ENCODE measurements at places on chromosomes 12 and 14. TPM values are rescaled to one million over a fixed set of nuclear protein-coding genes. Genes with fewer than 3 reads are reported as not detected.
A peak's percentile ranks its signal among the peaks of the same experiment; 100 is the strongest.

DNA sequence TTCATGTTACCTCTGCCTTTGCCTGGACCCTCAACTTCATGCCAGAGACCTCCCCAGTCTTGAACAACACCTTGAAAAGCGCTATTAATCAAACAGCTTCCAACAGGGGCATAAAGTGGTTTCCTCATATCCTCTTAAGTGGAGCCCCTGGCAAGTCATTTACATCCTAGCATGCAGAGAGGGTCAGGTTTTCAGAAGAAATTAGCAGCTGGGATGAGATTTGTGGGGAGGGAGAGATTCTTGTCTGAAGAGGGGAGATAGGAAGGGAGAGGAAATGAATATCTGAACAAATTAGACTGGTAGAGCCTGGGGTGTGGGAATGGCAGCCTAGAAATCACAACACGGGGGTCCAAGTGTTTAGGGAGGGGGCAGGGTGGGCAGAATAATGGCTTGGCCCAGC is 45.6 kb downstream of the CALM1 start:
- no peaks in the 10 kb centered on the region for H3K36me3 ChIP-seq
- H3K4me3 ChIP-seq = no peak overlapping the region
- no peaks in the 10 kb centered on the region for H3K4me1 ChIP-seq
- H3K27ac ChIP-seq = no peak overlapping the region

TAS2R30 gene
- total RNA-seq = 9.0 TPM

DNA sequence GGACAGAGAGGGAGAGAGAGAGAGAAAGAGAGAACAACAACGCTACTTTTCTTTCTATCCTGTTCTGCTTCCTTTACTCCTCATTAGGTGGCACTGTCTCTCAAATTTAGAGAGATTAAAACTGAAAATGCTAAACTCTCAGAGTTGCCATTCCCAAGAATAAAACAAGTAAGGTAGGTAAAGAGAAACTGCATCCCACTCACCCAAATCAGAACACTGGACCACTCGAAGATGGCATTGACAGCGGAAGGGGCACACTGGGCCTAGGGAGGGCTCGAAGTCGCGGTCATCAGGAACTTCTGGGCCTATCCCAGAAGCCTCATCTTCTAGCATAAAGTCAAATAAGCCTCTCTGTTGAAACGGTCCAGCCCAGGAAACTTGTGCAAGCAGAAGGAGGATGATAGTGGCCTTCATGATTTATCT is 4.5 kb downstream of the DCN start:
- DNase-seq = no peak
- H3K27me3 ChIP-seq = no peaks in the 10 kb centered on the region
- H3K27ac ChIP-seq = peak overlapping the region; percentile 89
- peak overlapping the region; percentile 27 for H3K4me3 ChIP-seq

ASCL1 gene
- total RNA-seq = not detected

- H3K27ac ChIP-seq = no peak overlapping the region
- H3K4me1 ChIP-seq = no peaks in the 10 kb centered on the region
- DNase-seq = no peak
- no peaks in the 10 kb centered on the region for H3K36me3 ChIP-seq
Observed at GRCh38 chr14:55764784-55765183, 184.8 kb downstream of the KTN1 start.

DNA sequence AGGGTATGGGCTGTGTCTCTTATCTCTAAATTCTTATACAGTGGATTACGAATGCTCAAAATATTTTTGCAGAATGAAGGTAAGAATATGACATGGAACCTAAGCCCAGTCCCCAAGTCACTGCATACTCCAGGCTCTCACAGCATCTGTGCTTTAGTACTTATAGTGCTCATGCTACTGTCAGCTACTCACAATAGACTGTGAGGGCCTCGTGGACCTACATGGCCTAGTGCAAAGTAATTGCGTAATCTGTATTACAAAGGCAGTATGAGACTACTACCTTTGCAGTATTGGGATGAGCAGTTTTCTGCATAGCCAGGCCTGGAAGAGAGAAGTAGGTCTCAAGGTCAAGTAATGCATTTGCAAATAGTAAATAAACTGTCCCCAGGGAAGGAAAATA is 27.9 kb downstream of the VWF start:
- no peaks in the 10 kb centered on the region for H3K4me1 ChIP-seq
- no peak for DNase-seq
- no peak overlapping the region for H3K4me3 ChIP-seq
- H3K36me3 ChIP-seq = no peaks in the 10 kb centered on the region

DNA sequence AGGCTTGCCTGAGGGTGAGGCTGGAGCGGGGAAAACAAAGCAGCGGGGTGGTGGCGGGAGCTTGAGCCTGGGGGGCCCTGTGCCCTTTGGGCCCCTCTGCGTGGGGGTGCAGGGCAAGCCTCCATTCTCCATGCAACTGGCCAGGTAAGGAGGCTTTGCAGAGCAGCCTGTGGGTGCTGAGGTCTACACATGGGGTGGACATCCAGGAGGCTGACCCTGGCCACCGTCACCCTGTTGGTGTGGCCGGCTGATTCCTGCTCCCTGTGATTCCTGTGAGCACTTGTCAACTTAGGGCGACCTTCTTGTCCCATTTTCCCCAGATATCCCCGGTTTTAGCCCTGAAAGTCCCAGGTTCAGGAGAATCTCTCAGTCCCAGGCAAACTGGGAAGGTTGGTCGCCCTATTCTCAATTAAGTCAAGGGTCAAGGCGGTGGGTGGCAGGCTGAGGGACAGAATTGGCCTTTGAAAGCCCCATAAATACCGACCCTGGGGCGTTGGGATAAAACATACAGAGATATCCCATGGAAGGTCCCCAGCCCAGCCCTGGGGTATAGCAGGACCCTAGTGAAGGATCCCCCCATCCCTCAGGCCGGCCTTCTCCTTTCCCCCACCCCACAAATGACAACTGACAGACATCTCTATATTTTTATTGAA is 70.5 kb downstream of the PRIMA1 start:
- H3K27ac ChIP-seq = no peak overlapping the region
- no peaks in the 10 kb centered on the region for H3K36me3 ChIP-seq
- H3K4me3 ChIP-seq = no peak overlapping the region
- H3K27me3 ChIP-seq = no peaks in the 10 kb centered on the region

GRCh38 chr12:102281231-102281630 is 83.6 kb upstream of the PMCH start:
- H3K27me3 ChIP-seq = no peaks in the 10 kb centered on the region
- no peaks in the 10 kb centered on the region for H3K36me3 ChIP-seq
- no peak for DNase-seq
- no peaks in the 10 kb centered on the region for H3K4me1 ChIP-seq

DNA sequence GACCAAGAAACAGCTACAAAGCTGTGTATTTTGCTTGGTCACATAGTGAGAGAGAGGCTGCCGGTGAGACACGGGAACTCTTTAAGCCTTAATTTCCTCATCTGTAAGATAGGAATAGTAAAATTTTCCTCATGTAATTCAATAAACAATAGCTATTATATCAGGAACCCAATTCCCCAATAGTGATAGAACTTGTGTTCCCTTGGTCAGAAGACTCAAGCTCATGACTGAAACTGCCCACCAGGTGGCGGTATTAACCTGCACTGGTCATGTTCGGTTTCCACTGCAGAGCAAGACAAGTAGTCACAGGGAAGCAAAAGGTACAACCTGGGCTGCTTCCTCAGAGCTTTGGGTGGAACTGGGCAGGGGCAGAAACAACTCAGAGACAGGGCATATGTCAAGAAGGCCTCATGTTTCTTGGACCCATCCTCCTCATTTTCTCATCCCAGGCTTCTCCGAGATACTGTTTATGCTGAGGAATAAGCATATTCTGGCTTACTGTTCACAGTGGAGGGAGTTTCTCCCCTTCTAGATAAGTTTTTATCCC is 4.2 kb upstream of the AJUBA start:
- no peak overlapping the region for H3K4me3 ChIP-seq
- H3K36me3 ChIP-seq = peaks cover 41% of the 10 kb centered on the region
- H3K27ac ChIP-seq = no peak overlapping the region
- no peaks in the 10 kb centered on the region for H3K4me1 ChIP-seq
- DNase-seq = peak; percentile 90
- H3K27me3 ChIP-seq = no peaks in the 10 kb centered on the region

DNA sequence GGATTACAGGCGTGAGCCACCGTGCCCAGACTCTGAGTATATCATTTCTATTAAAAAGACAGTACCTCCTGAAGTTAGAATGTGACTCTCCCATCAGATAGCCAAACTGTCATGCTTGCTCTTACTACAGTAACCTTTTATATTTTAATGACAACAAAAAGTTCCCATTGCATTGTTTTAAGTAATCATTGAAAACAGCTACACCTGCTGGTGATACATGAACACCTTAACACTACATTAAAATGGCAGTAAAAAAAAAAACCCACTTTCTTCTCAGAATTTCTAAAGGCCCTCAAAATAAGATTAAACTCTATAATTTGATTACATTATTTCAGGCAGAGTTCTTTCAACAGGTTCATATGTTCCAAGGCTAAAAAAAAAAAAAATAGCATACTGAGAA is 76.7 kb downstream of the SH2B3 start:
- no peak for DNase-seq
- no peak overlapping the region for H3K27ac ChIP-seq
- H3K4me1 ChIP-seq = no peaks in the 10 kb centered on the region

CYP46A1 gene
- 1.3 TPM for total RNA-seq

- no peak overlapping the region for H3K27ac ChIP-seq
- no peaks in the 10 kb centered on the region for H3K4me1 ChIP-seq
- H3K4me3 ChIP-seq = no peak overlapping the region
- DNase-seq = no peak
- H3K27me3 ChIP-seq = no peaks in the 10 kb centered on the region
- no peaks in the 10 kb centered on the region for H3K36me3 ChIP-seq
Observed at GRCh38 chr14:68140806-68141205, 321.2 kb downstream of the RAD51B start.
